ENCODE measurements at places on chromosomes 12 and 14. TPM values are rescaled to one million over a fixed set of nuclear protein-coding genes. Genes with fewer than 3 reads are reported as not detected.

DNA sequence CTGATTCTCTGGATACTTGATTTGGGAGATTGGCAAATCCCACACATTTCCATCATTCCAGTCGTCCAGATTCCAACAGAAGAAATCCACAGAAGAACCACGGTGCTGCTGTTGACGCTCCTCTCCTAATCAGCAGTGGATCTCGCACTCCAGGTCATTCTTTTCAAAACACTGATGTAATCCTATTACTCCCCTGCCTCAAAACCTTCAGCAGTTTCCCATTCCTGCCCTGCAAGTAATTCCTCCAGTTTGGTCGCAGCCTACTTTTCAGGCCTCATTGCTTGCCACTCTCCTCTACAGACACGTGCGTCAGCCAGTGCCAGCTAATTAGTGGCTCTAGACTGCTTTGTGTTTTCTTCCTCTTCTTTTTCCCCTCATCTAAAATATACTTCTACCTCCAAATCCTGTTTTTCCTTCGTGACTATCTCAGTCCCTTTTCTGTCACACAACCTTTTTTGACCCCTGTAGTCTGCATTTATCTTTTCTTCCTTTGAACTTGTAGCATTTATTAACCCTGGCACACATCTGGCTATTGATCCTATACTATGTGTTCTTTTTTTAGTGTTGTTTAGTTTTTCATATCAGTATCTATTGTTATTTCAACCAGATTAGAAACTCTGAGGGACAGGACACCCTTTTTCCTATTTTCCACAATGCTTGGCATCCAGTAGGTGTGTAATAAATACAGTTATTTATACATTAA lies 36.8 kb downstream of the PRORP start:
- H3K27me3 ChIP-seq: no peaks in the 10 kb centered on the region
- DNase-seq: no peak
- peaks cover 16% of the 10 kb centered on the region for H3K36me3 ChIP-seq
- H3K27ac ChIP-seq: peak overlapping the region; percentile 79
- H3K4me1 ChIP-seq: peaks cover 62% of the 10 kb centered on the region

- H3K36me3 ChIP-seq: peaks cover 13% of the 10 kb centered on the region
- H3K4me3 ChIP-seq: peak overlapping the region; percentile 51
- H3K27ac ChIP-seq: peak overlapping the region; percentile 81
- peak; percentile 34 for DNase-seq
- no peaks in the 10 kb centered on the region for H3K27me3 ChIP-seq
These were observed 2.8 kb upstream of the CD4 start for GRCh38 chr12:6786416-6787094.

- no peaks in the 10 kb centered on the region for H3K4me1 ChIP-seq
- no peak for DNase-seq
- H3K27me3 ChIP-seq: no peaks in the 10 kb centered on the region
- H3K36me3 ChIP-seq: no peaks in the 10 kb centered on the region
- no peak overlapping the region for H3K27ac ChIP-seq
These were observed 235.9 kb upstream of the NOVA1 start for GRCh38 chr14:26833621-26834176.

Gene FGF6
- not detected for total RNA-seq

GRCh38 chr14:89760086-89760485 lies 194.4 kb downstream of the EFCAB11 start:
- H3K36me3 ChIP-seq: peaks cover 5% of the 10 kb centered on the region
- H3K4me1 ChIP-seq: peaks cover 5% of the 10 kb centered on the region
- no peak overlapping the region for H3K27ac ChIP-seq
- no peak for DNase-seq
- H3K27me3 ChIP-seq: no peaks in the 10 kb centered on the region

- no peak overlapping the region for H3K27ac ChIP-seq
- DNase-seq: no peak
- peaks cover 2% of the 10 kb centered on the region for H3K27me3 ChIP-seq
- peaks cover 2% of the 10 kb centered on the region for H3K4me1 ChIP-seq
These were observed 31.8 kb upstream of the G2E3 start for GRCh38 chr14:30527196-30527595.

Gene CISTR
- not detected for total RNA-seq

Gene CRIP1
- 390 TPM for total RNA-seq

Gene ADAM21
- total RNA-seq: 0.15 TPM

GRCh38 chr12:121511916-121512315 lies 68.9 kb downstream of the KDM2B start:
- no peak overlapping the region for H3K27ac ChIP-seq
- no peaks in the 10 kb centered on the region for H3K4me1 ChIP-seq
- no peak overlapping the region for H3K4me3 ChIP-seq
- no peaks in the 10 kb centered on the region for H3K27me3 ChIP-seq
- DNase-seq: no peak
- H3K36me3 ChIP-seq: peaks cover 8% of the 10 kb centered on the region

DNA sequence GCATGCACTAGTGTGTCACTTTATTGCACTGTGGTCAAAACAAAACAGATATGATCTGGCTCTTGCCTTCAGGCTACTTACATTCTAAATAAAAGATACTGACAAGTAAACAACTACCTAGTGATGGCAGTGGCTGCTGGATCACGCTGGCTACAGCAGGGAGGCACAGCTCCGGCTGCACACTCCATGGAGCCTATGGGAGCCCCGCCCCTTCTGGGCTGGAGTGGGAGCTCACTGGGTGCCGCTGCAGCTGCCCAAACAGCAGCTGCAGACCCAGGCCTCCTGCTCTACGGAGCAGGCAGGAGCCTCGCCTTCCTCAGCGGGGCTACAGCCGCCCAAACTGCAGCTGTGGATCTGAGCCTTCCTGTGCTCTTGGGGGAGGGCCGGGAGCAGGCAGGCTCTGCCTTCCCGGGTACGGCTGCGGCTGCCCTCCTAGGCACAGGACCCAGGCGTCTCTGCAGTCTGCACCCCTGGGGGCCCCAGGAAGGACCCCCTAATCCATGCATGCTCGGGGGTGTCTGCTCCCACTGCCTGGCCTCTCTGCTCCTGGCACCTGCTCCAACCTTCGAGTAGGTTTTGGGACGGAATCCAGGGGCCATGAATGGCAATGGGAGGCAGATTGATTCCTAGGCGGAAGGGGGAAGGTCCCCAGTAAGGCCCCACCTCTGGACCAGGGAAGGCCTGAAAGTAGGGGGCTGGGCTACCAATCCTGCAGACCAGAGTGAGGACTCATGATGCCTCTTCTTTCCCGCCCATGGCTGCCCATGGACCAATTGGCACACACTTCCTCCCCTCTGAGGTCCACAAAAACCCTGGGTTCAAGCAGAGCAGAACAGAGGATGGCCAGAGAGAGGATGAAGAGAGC lies 253.1 kb downstream of the ANO6 start:
- no peak overlapping the region for H3K4me3 ChIP-seq
- no peaks in the 10 kb centered on the region for H3K36me3 ChIP-seq
- DNase-seq: no peak

Gene NOPCHAP1
- 30.9 TPM for total RNA-seq

Gene SCNN1A
- total RNA-seq: 0.17 TPM

GRCh38 chr12:10331642-10332239 lies 24.1 kb downstream of the KLRD1 start:
- no peak for DNase-seq
- no peak overlapping the region for H3K27ac ChIP-seq
- H3K27me3 ChIP-seq: peaks cover 9% of the 10 kb centered on the region
- peaks cover 2% of the 10 kb centered on the region for H3K4me1 ChIP-seq

DNA sequence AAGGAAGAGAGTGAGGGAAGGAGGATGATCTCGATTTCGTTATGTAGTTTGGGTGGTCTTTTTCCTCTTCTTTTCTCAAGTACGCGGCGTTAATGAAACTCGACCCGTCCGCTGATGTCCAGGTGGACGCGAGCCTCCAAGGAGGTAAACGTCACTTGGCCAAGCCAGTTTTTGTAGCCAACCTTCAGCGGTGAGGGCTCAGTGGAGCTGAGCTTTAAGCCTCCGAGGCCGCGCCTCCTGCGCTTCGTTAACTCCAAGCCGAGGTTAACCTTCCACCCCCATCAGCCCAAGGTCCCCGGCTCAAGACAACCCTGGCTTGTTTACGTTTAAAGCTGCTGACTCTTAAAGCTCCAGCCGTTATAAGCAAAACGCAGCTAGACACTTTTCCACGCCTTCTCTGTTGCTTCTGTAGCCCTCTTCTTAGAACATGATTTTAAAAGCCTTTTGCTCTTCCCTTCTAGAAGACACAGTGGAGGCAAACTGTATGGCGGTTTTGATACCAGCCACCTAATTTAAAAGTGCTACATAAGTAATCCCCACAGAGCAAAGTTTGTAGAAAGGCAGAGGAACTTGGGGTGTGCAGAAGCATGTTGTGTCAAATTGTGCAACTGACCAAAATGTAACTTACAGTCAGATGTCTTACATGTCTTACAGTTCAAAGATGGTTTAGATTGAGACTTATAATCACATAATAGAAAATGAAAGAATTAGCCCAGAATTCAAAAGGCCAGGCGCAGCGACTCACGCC lies 923 bp upstream of the ITPR2 start:
- H3K4me3 ChIP-seq: peak overlapping the region; percentile 81
- peaks cover 27% of the 10 kb centered on the region for H3K4me1 ChIP-seq
- no peaks in the 10 kb centered on the region for H3K36me3 ChIP-seq
- H3K27ac ChIP-seq: peak overlapping the region; percentile 20
- no peaks in the 10 kb centered on the region for H3K27me3 ChIP-seq

DNA sequence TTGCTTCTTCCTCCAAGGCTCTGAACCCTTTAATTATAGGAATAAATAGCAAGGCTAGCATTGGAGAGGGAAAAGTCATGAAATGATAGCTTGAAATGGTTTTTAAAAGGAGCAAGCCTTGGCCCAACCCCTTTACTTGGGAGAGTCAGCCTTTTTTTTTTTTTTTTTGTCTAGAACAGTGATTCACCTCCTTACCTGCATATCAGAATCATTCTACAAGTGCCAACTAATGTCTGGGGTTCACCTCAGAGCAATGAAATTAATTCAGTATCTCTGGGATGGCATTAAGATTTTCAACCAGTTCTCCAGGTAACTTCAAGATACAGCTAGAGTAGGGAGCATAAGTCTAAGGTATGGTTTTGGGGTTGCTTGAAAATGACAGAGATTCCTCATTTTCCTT lies 41.3 kb upstream of the TMTC2 start:
- H3K4me1 ChIP-seq: peaks cover 2% of the 10 kb centered on the region
- no peaks in the 10 kb centered on the region for H3K36me3 ChIP-seq
- no peak overlapping the region for H3K4me3 ChIP-seq
- no peak overlapping the region for H3K27ac ChIP-seq
- H3K27me3 ChIP-seq: no peaks in the 10 kb centered on the region
- no peak for DNase-seq

- no peak overlapping the region for H3K4me3 ChIP-seq
- no peaks in the 10 kb centered on the region for H3K4me1 ChIP-seq
- no peaks in the 10 kb centered on the region for H3K36me3 ChIP-seq
- H3K27me3 ChIP-seq: peaks cover 8% of the 10 kb centered on the region
These were observed 124.9 kb upstream of the ATXN7L3B start for GRCh38 chr12:74412606-74413230.

DNA sequence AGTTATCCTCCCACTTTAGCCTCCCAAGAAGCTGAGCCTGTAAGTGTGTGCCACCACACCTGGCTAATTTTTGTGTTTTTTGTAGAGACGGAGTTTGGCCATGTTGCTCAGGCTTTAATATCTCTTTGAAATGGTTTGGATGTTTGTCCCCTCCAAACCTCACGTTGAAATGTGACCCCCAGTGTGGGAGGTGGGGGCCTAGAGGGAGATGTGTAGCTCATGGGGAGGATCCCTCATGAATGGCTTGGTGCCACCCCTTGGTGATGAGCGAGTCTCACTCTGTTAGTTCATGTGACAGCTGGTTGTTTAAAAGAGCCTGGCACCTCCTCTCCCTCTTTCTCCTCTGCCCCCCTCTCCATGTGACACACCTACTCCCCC lies 23.6 kb upstream of the TTC7B start:
- DNase-seq: no peak
- H3K27me3 ChIP-seq: peaks cover 1% of the 10 kb centered on the region
- no peak overlapping the region for H3K4me3 ChIP-seq
- H3K4me1 ChIP-seq: peaks cover 8% of the 10 kb centered on the region
- H3K36me3 ChIP-seq: no peaks in the 10 kb centered on the region

Gene SDSL
- total RNA-seq: not detected

Gene SLC6A15
- total RNA-seq: 0.12 TPM

GRCh38 chr14:38098074-38098836 lies 109.4 kb upstream of the SSTR1 start:
- no peak overlapping the region for H3K27ac ChIP-seq
- peaks cover 13% of the 10 kb centered on the region for H3K36me3 ChIP-seq
- no peak for DNase-seq
- no peaks in the 10 kb centered on the region for H3K27me3 ChIP-seq
- H3K4me1 ChIP-seq: no peaks in the 10 kb centered on the region

GRCh38 chr14:90981636-90982035 lies 78.8 kb downstream of the RPS6KA5 start:
- H3K4me3 ChIP-seq: no peak overlapping the region
- peaks cover 23% of the 10 kb centered on the region for H3K36me3 ChIP-seq
- DNase-seq: no peak
- no peaks in the 10 kb centered on the region for H3K27me3 ChIP-seq

Gene PGF
- 0.10 TPM for total RNA-seq

DNA sequence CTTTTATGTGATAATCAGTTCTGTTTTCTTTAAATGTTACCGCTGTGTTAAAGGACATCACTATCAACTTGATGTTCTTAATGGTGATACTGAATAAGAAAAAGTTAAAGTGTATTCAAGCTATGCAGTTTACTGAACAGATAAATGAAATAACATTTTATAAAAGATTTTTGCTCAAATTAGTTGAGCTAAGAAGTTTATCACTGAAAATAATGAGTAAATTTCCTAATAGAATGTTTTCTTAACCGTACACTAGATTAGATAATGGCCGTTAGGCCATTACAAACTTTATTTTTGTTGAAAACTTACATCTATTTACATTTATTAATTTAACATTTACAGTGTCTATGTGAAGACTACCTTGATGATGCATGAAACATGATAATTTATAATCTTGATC lies 25.0 kb downstream of the ATF7IP start:
- peak overlapping the region; percentile 96 for H3K27ac ChIP-seq
- no peaks in the 10 kb centered on the region for H3K27me3 ChIP-seq
- H3K4me1 ChIP-seq: peaks cover 71% of the 10 kb centered on the region
- peaks cover 44% of the 10 kb centered on the region for H3K36me3 ChIP-seq
- peak overlapping the region; percentile 68 for H3K4me3 ChIP-seq

- no peaks in the 10 kb centered on the region for H3K27me3 ChIP-seq
- H3K4me1 ChIP-seq: peaks cover 31% of the 10 kb centered on the region
- DNase-seq: no peak
- no peak overlapping the region for H3K27ac ChIP-seq
These were observed 13.0 kb downstream of the ATG14 start for GRCh38 chr14:55398679-55399078.

- H3K27me3 ChIP-seq: no peaks in the 10 kb centered on the region
- no peak overlapping the region for H3K27ac ChIP-seq
- H3K4me1 ChIP-seq: no peaks in the 10 kb centered on the region
- no peaks in the 10 kb centered on the region for H3K36me3 ChIP-seq
These were observed 160.6 kb downstream of the MYRFL start for GRCh38 chr12:69985656-69986055.

Data from activated CD4-positive, alpha-beta memory T cell treated with anti-CD3 and anti-CD28 coated beads for 36 hours (primary cell).